ENCODE measurements at places on chromosomes 7 and 10. TPM values are rescaled to one million over a fixed set of nuclear protein-coding genes. Genes with fewer than 3 reads are reported as not detected.

DNA sequence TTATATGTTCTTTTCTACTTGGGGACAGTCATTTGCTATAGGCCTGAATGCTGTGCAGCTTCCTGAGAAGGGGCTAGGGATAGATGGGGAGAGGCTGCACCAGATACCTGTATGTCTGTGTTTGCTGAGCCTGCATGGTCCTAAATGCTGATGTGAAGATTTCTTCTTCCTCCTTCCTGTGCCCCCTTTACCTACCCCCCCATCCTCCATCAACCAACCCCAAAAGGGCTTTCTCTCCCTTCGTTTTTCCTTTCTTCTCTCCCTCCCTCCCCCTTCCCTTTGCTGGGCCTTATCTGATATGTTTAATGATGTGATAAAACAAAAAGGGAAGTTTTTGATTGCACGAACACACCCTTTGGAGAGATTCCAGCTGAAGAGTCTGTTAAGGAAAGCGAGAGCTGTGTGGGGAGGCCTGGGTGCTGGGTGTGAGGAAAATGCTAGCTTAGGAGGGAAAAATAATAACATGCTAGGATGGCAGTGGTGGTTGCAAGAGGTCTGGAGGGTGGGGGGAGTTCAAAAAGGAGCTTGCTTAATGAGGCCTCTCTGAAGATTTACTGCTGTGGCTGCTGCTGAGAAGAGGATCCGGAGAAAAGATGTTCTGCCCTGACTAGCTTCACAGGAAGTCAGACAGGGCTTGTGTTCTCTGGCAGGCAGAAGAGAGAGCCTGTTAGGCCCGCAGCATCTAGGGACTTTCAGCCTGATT lies 101.8 kb downstream of the SAMD9 start:
- no peak for DNase-seq

DNA sequence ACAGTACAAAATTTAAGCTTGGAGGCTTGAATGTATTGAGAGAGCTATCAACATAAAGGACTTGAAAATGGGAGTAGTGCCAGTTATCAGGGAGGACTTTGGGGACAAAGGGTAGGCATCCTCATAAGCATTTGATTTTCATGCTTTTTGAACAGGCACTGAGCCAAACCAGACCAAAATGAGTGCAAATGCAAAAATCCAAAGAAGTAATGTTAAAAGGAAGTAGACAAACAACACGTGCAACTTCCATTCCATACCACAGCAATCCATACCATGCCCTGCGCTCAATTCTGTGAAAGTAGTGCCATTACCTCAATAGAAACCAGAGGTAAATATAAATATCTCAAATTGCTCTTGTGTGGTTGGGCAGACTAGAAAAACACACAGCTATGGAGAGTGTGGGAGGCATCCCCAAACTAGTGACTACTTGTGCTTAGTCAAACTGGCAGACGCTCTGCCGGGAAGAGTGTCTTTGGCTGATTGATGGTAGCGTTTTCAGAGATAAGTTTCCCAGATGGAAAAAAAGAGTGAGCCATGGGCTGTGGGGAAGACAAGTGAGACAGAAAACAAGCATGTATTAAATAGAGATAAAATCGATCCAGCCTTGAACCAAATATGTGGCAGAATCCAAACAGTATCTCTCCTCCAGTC lies 161.5 kb downstream of the CREB5 start:
- DNase-seq, result no peak

- no peak for DNase-seq
Measured at GRCh38 chr7:150311146-150311545, 12.0 kb upstream of the LRRC61 start.

DNA sequence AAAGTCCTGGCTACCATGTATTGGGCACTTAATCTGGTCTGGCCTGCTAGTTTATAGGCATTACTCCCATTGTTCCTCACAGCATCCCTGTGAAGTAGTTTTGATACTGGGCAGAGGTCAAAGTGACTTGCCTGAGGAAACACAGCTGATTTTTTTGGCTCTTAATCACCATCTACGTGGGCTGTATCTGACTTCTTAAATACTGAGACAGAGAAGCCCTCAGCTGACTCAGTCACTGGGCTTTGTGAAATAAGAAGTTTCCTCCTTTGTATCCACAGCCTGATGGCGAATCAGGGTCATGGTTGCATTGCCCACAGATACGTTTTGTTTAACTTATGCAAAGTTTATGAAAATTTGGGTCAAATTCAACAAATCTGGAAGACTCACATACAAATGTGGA lies 13.2 kb downstream of the TACR2 start:
- no peak for DNase-seq

DNA sequence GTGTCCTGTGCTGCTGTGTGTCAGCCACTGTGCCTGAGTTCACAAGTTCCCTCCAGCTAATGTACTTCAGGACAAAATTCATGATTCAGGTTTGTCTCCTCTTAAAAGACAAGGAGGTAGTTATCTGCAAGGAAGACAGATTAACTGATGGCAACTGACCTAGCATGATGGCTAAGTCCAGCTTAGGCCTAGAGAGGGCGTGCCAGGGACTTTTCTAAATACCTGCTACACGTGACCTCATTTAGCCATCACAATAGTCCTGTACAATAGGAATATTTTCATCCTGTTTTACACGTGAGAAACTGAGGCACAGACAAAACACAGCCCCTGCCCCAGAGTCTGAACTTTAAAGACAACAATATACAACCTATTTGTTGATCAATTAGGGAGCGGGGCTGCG lies 275.7 kb downstream of the XPNPEP1 start:
- DNase-seq, result no peak

Gene TLX1
- total RNA-seq, result not detected

Gene MTURN
- total RNA-seq, result 21.1 TPM
